ENCODE measurements at places on chromosomes 6 and 20.

DNA sequence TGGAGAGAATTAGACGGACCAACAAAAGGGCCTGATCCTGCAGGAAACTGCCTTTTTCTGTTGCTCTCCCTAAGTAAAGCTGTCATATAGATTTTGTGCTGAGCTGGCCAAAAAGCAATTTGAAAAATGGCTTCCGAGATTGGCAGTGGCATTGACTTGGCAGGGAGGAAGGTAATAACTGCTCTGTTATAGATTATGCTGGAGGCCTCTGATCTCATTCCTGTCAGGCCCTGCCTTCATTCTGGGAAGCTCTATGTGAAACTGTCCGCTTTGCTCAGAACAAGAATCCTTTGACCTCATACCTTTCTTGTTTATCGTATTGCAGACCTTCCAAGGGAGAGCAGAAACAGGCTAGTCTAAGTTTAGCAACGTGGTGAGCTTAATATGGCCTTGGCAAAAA, 234.4 kb downstream of the PHACTR1 start:
- DNase-seq = no peak

- DNase-seq = no peak
These were observed 48.2 kb upstream of the RALY start for GRCh38 chr20:33945391-33946081.

DNA sequence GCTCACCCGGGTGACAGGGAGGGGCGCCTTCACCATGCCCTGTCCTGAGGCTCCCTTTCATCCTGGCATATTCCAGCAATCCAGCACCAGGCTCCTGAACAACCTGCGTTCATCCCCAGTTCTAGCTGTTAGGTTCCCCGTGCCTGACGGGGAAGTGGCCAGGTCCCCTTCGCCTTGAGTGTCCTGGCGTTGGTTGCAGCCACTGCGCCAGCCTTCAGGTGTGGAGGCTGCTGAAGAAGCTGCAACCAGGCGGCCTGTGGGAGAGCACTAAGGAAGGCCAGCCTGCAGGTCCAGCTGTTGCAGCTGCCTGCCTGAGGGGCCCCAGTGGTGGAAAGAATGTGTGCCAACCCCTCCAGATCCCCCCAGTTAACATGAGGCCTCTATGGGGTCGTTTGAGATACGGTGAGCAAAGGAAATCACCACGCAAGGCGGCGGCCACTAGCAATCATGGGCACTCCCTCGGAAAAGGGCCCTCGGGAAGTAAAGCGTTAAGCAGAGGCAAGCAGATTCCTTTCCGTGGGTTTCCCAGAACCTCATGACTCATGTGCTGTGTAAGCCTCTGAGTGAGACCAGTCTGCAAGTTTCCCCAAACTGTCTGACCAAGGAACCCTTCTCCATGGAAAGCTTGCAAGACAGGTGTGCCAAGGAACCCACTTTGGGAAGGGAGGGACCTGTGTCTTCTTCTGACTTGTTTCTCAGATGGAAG, 320.8 kb downstream of the TAF4 start:
- DNase-seq = no peak

- no peak for DNase-seq
These were observed 150.7 kb downstream of the DOK5 start for GRCh38 chr20:54626126-54626525.

DNA sequence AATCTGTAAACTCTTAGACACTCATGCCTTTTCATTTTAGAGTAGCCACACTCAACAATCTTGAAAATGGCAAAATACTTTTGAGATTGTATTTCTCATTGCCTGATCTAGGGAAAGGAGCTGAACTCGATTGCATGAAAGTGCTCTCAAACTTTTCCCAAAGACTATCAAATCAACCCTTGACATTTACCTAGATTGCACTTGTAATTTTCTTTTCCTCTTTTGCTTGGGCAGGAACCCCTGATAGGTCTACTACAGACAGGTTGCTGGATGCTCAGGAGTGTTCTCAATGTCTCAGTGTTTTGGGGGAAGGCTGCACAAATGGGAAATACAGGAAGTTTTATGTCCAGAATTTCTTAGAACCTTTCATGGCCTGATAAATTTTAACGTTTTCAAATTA, 468.0 kb upstream of the GJE1 start:
- DNase-seq = no peak

DNA sequence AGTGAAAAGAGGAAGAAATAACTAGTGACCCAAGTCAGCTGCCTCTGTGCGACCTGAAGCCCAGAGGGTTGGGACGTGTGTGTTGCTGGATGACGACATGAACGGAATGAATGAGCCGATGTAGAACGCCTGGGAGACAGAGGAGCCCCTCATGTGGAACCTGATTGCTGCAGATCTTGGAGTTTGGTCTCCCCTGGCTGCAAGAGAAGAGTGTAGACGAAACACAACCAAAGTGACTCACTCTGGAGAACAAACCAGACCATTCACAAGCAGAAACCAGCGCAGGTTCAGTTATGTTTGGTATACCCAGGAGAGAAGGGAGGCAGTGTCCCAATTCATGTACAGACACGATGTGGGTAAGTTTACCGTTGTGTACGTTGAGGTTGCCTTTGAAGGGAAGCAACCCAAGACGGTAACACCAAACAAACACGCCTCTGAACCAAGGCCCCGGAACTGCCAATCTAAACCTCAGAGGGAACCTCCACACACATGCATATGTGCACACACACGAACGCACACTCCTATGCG, 265.9 kb downstream of the BMP7 start:
- no peak for DNase-seq

Data from effector CD4-positive, alpha-beta T cell (primary cell).